ENCODE measurements at places on chromosomes 12 and 14.

DNA sequence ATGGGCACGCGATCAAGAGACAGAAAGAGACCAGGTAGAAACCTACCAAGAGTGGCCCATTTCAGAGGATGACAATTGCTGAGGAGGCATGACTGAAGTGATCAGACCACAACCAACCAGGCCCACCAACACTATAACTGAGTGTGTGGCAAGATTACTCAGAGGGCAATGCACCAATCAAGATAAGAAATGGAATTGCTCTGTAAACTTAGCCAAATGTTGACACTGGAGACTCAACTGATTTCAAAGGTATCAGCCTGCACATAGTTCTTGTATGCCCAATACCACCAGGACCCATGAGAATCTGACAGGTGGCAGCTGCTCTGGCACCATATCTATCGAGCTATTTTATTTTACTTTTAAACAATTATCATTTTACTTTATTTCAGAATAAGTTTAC, 128.9 kb downstream of the FOXN3 start:
- no peak for DNase-seq

DNA sequence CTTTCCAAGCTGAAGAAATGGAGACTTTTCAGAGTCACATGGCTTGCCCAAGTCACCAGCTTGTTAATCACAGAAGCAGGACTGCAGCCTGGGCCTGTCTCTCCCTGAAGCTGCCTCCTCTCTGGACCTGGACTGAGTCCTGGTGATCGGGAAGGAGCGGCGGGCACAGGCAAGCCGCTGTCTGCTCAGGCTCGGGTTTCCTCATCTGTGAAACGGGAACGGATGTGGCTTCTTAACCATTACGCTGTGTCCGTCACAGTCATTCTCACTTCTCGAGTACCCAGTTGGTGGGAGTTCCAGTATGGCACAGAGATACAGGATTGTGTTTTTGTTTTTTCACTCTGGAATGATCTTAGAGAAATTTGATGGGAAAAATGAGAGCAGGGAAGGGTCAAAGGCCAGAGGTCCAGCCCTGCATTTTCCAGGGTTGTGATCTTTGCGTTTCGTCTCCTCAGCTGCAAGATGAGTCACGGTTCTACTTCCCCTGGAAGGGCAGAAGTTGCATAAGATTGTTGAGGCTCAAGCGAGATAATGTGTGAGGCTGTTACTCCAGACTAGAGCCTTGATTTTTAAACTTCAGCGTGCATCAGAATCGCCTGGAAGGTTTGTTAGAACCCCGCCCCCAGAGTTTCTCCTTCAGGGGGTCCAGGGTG, 7.6 kb upstream of the LRTM2 start:
- no peak for DNase-seq

DNA sequence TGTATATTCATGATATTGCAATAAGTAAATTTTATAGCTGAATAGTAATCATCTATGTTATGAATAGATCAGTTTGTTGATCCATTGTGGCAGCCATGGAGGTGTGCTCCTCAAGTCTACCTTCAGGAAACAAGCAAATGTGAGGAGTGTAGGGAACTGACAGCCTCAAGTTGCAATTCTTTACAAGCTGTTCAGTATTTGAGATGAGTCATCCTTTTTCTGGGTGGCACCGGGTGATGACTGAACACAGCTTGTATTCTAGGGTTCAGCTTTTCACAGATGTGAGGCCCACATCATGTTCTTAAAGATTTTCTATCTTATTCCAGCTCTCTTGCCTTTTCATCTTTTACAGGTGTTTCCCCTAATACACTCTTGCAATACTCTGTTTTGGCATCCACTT, 452.4 kb downstream of the KCNH5 start:
- DNase-seq, result no peak

DNA sequence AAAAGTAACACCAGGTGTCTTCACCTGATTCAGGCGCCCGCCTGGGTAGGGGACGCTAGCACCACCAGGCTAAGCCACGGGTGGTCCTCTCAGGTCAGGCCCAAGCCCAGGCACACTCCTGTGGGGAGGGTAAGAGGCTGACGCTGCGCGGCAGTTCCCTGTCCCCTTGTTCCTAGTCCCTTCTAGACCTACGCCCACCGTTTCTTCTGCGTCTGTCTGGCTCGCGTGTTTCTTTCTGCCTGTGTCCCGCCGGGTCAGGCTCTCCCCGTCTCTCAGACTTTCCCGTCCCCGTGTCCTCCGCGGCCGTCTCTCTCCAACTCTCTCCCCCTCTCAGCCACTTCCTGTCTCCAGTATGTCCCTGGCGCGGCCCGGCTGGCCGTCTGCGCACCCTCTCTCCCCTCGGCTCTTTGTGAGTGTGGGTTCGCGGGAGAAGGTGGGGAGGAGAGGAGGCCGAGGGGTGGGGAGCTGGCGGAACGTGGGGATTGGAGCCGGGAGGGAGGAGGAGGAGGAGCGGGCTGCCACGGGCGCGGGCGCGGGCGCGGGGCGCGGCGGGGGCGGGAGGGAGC, 3.1 kb upstream of the TNS2 start:
- peak; percentile 67 for DNase-seq

DNA sequence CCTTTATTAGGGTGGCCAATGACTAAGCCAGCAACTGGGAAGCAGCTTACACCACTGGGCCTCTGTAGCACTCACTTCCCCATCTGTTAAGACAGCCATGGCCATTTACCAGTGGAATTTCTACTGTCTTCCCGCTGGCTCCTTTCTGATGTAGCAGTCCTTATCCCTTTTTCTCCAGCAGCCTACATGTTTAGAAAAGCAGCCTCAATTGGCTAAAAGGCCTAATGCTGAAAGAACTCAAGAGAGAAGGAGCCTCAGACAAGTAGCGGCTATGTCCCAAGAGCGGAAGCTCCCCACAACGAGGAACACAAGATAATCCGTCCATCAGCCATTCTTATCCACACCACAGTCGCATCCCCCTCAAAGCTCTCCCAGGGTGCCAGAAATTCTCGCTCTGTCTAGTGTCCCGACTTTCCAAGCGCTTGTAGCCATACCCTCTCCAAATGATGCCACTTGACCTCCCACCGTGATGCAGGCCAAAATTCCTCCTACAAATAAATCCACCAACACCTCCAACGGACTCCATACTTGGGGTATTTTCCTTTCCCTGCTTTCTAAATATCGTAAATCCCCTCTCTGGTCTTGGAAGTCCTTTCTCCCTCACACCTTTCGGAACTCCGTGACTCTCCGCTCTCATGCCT, 624 bp downstream of the M6PR start:
- DNase-seq, result no peak

- DNase-seq, result no peak
Measured at GRCh38 chr12:27148373-27148772, 66.0 kb upstream of the C12orf71 start.

GRCh38 chr12:85260896-85261295, 19.1 kb upstream of the ALX1 start:
- DNase-seq, result no peak

DNA sequence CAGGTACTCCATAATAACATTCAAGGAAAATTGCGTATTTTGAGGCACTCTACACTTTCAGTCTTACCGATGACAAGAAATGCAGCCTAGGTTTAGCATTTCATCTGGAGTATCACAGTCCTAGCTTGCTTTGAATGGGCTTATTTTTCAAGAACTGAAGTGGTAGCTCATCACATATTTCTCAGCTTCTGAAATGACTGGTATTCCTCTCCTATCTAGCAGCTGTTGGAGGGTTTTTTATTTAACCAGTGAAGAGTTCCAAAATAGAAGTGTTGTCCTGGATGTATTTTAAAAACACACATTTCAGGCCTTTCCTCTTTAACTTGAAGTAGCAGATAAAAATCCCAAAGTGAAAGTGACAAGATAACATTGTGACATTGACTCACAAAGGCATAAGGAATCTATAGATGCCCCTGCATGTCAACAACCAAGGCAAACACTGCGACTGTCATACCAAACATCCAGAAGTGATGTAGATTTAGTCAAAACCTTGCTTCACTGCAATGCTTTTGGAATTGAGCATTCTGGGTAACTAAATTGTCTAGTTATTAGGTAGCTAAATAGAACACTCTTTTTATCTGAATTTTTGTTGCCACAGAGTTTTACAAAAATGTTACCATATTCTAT, 182.2 kb upstream of the FBXO33 start:
- no peak for DNase-seq

DNA sequence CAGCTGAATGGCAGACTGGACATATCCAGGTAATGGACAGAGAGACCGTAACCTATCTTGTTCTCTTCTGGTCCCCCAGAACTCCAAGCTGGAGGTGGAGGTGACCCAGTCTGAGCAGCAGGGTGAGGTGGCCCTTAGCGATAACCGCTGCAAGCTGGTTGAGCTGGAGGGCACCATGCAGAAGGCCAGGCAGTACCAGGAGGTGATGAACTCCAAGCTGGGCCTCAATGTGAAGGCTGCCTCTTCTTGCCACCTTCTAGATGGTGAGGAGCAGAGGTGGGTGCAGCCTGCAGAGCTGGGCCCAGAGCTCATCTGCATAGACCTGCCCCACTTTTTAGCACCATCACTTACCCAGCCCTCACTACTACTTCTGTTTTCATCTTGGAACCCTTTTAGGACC, 7.2 kb upstream of the KRT86 start:
- DNase-seq, result no peak

GRCh38 chr14:105161309-105161708, 7.3 kb downstream of the JAG2 start:
- DNase-seq, result peak; percentile 93

- no peak for DNase-seq
Measured at GRCh38 chr12:112901271-112901670, 5.5 kb upstream of the OAS1 start.

- DNase-seq, result no peak
Measured at GRCh38 chr12:55899082-55899481, 28.6 kb downstream of the PYM1 start.

DNA sequence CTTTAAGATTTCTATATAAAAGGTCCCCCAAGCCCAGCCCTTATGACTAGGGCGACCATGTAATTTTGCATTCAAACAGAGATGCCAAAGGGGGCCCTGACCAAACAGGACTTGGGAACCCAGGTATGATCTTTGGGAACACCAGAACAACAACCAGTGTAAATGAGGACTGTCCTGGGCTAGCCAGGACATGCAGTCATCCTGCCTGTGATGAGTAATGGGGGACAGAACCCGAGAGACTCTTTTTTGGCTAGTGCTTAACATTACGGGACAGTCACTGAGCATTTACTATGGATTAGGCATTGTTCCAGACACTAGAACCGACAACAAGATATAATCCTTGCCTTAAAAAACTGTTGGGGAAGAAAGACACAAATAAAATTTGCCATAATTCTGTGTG, 337.3 kb downstream of the CACNA1C start:
- DNase-seq, result no peak

DNA sequence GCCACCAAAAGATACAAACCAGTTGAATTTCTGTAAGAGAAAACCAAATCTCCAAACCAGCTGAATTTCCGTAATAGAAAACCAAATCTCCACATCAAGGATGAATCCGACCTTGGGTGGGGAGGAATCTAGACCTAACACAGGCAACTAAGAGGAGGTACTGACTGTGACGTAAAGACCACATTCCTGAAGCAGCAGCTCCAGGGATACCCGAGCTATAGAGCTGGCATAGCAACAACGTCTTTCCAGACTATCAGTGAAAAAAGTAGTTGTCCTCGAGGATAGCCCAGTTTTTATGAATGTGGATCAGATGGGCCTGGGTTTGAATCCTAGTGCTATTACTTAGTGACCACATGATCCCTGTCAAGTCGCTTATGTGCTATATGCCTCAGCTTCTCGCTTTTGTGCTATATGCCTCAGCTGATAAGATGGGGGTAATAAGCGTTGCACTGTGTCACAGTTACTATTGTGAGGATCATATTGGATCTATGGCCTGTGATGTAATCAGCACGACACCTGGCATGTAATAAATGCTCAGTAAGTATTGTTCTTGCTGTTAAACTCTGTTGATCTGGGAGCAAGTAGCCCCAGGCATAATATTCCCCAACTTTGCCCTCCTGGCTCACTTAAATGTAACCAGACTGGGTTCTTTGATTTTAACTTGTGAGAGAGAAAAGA, 113.8 kb downstream of the EGLN3 start:
- DNase-seq, result no peak

Measured in NCI-H510A (cell line).